ENCODE measurements at places on chromosomes 5 and 9.

- ATAC-seq = peak; percentile 90
Measured at GRCh38 chr9:63816751-63817621, 1468.0 kb downstream of the FOXD4L5 start.

- no peak for ATAC-seq
Measured at GRCh38 chr9:110157823-110158664, 49.9 kb downstream of the C9orf152 start.

DNA sequence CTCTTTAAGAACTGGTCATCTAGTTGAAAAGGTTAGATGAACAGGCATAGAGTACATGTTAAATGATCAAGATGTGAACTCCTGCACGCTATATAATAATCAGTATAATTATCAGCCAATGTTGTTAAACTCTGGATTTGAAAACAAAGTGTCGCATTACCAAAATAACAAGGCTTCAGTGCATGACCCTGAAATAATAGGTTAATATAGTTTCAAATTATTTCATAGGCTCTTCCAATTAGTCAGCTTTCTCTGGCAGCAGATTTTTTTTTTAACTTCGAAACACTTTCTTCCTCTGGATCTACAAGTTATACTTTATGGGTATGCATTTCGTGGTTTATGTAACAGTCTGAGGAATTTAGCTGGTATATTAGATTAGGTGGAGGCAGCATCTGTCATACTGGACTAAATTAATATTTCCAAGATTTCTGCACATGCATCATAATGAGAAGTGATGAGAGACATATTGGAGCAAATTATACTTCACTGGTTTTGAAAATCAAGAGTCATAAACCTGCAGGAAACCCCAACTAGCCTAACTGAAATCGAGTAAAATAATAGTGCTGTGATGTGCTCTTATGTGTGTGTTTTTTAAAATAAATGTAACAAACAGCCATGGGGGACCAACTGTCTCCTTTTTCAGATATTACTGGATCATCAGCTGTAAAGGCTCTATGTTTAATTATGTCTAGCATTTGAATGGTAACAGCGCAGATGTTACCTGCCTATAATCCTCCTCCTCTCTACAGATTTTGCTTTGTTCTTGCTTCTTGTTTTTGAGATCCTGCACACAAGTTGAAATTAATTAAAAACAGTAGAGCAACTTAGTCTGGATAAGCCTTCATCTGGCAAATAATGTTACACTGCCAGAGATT lies 85.9 kb upstream of the CKMT2 start:
- ATAC-seq = no peak

- ATAC-seq = peak; percentile 75
Measured at GRCh38 chr5:119022017-119022745, 33.8 kb upstream of the DTWD2 start.

DNA sequence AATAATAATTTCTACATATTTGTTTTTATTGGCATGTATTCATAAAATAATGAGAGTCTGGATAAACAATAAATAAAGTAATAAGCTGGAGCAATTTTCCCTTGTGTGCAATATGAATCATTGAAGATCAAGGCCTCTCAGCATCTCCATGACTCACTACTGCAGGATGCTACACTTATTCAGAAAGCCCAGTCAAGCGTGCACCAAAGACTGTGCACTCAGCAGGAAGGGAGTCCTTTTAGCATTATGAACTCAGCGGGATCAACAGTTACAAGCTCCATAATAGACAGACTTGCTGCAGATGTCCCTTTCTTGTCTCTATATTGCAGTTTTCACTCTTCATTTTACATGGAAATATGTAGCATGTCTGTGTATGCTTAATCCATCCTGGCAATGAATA lies 485.3 kb downstream of the CDH9 start:
- no peak for ATAC-seq

GRCh38 chr5:57191163-57191562 lies 17.3 kb downstream of the GPBP1 start:
- ATAC-seq = no peak

GRCh38 chr5:132238169-132238744 lies 10.6 kb upstream of the P4HA2 start:
- peak; percentile 77 for ATAC-seq

DNA sequence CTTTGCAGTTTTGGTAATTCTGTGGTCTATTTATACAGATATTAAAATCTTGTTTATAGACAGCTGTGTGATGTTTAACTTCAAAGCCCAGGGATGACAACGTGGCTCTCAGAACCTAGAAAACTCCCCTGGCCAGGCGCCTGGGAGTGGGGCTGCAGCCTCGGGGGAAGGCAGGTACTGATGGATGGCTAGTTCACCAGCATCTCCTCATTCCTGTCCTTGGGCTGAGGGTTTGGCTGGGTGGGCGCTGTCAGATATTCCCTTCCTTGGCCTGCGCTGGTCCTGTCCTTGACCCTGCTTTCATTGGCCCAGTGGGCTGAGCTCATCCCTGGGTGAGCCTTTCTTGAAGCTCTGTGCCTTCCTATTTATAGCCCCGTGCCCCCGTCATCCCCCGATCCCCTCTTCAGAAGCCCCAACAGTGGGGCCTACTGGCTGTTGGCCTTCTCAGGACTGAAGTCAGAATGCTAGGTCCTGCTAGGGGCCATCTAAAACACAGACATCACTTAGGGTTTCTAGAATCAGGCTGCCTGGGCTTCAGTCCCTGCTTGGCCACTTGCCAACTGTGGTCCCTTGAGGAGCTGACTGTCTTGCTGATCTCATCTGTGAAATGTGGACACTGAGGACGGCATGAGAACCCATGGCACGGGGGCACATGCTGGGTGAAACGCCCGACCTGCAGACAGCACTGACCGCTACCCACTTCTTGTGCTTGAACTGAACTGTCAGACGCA lies 20.9 kb downstream of the SH3GLB2 start:
- no peak for ATAC-seq

DNA sequence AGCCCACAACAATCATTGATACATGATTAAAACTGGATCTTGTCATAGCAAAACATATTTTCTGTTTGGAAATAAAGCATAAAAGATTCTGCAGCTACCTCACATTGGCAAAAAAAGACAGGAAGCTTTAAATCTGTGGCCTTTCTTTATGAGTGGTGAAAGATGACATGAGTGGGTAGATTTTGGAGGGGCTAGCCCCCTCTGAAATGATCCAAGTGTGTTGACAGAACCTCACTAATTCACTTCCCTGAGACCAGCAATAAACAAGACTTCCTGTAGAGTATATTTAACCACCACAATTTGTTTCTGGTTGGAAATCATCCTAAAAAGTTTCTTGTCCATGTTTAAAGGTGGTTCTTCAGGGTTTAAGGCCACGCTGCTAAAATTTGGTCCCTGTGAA lies 530.8 kb downstream of the SPATA31D1 start:
- ATAC-seq = no peak

DNA sequence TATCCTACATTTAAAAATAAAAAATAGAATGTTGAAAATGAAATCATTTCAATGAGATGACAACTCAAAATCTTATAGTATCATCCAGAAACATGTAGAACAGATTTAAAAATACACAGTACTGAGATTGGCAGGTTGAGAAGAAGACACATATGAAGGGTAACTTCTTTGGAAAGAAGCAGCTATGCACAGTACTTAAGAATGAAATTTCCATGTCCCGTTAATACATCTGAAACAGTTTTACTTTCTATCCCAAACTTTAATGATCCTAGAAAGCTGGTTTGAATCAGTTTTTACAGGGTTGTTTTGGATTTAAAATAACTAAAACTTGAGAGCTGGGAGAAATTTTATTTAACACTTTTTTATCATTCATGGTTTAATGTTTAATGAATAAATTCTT lies 36.0 kb upstream of the ARRDC3 start:
- ATAC-seq = no peak

- no peak for ATAC-seq
Measured at GRCh38 chr5:1443991-1444360, 1.3 kb downstream of the SLC6A3 start.

GRCh38 chr5:1638658-1639400 lies 115.1 kb upstream of the LPCAT1 start:
- no peak for ATAC-seq

DNA sequence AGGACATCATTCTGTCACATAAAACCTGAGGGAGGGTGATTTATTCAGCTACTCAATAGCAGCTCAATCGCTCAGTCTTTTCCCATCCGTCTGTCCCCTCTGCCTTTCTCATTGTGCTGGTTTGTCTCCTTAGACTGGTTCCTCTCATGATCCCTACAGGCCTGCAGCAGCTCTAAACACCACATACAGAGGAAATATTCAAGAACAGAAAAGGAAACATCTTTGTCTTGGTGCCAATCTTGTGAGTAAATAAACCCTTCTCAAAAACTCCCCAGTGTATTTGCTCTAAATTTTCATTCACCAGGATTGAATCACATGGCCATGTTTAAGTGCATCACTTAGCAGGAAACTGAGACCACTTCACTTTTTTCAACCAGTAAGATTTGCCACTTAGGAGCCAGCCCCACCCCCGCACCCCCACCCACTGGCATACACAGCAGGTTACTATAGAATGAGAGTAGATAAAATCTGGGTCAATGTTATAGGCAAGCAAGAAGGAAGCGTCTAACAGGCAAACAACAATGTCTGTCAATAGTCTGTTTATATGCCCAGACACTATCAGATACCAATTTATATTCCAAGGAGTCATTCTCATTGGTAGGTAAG lies 895.5 kb upstream of the DMAC1 start:
- ATAC-seq = no peak

DNA sequence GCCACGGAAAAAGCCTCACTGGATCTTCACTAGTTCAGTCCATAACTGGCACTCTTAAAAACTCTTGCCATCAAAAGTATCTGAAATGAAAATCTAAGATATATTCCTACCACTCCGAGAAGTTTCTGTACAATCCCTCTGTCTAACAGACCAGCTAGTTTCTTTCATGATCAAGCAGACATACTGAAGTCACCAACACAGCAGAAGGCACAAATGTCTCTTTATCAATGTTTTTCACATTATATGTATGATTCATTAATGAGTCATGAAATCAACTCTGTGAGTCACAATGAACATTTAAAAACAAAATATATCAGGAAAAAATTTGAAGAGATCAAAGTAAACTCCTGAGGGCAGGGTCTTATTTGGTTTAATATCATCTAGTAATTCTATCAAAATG lies 50.8 kb downstream of the F2R start:
- ATAC-seq = no peak

DNA sequence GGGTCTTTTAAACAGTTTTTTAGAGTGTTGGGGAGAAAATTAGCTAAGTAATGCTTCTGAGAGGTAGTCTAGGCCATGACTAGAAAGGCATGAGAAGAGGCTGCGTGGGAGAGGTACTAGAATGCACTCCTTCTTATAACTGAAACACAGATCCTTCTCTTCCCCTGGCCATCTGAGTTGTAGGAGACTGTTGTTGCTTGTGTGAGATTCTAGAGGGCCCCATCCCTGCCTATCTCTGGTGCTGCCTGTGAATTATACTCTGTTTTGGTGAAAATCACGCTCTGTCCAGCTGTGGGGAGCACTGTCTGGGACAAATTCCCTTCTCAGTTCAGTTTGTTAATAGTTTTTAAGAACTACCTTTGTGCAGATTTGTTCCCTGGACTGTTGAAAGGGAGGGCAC lies 37.5 kb downstream of the MAP1B start:
- no peak for ATAC-seq

GRCh38 chr5:118320121-118320520 lies 668.2 kb downstream of the DTWD2 start:
- ATAC-seq = no peak

- ATAC-seq = no peak
Measured at GRCh38 chr5:17304282-17304681, 86.9 kb downstream of the BASP1 start.

GRCh38 chr5:35963381-35963843 lies 25.0 kb upstream of the CAPSL start:
- ATAC-seq = no peak

DNA sequence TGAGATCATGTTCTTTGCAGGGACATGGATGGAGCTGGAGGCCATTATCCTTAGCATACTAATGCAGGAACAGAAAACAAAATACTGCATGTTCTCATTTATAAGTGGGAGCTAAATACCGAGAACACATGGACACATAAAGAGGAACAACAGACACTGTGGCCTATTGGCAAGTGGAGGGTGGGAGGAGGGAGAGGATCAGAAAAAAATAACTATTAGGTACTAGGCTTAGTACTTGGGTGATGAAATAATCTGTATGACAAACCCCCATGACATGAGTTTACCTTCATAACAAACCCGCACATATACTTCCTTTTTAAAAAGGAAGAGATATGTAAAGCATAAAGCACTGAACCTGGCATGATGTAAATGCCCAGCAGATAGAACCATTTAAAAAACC lies 99.0 kb downstream of the MEGF10 start:
- ATAC-seq = no peak

DNA sequence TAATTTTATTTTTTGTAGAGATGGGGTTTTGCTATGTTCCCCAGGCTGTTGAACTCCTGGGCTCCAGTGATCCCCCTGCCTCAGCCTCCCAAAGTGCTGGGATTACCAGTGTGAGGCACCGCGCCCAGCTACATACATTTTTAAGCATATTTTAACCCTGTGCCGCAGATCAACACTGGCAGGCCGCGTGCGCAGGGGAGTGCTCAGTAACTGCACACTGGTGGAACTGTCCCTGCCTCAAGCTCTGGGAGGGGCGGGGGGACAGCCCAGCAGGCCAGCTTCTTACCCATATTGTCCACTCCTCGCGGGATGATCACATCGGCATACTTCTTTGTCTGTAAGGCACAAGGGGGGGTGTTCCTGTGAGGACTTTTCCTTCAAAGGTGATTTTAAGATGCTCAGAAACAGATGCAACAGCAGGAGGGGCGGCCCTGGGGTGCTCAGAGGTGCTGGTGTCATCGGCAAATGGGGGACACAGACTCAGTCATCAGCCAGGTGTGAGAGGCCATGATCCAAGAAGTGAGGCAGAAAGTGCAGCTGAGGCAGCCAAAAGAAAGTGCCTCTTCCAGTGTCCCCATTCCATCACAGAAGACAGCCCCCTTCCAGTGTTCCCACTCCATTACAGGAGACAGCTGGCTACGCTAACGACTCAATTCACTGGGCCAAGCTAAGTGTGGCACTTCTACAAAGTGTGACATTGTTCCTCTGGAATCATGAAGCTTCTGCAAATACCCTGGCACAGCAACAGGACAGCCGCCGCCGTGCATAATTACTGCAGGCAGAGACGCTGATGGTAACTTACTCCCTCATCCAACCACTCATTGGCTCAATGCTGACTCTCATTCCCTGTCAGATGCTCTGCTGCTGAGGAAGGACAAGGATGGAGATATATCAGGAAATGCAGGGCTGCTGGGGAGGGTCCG lies 5.2 kb downstream of the UCK1 start:
- no peak for ATAC-seq

DNA sequence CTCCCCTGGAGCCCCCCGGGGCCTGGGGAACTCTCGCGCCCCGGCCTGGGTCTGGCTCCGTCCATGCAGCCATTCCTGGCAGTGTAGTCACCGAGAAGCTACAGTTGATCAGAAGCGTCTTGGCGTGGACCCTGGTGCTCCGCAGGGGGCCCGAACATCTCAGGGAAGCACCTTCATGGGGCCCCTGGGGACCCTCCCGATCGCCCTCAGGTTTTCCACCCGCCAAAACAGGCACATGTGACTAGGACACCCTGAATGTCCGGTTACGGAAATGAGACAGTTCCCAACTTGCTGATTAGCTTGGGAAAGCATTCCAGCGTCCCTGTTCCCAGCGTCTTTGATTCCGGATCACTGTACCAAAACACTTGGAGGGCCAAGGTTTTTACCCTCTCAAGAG lies 472 bp downstream of the FBXO4 start:
- ATAC-seq = peak; percentile 59

GRCh38 chr5:106076655-106077054 lies 1594.1 kb downstream of the EFNA5 start:
- no peak for ATAC-seq

- ATAC-seq = no peak
Measured at GRCh38 chr9:72661401-72662135, 140.2 kb downstream of the TMC1 start.

Data from stimulated activated memory B cell treated with anti-CD40 and anti-IgM and Interleukin-4, amounts not matched to agents 10 μg/mL and 1 μg/mL and 100 μg/mL, for 72 hours (primary cell).